ENCODE measurements at places on chromosomes 7 and 10.

DNA sequence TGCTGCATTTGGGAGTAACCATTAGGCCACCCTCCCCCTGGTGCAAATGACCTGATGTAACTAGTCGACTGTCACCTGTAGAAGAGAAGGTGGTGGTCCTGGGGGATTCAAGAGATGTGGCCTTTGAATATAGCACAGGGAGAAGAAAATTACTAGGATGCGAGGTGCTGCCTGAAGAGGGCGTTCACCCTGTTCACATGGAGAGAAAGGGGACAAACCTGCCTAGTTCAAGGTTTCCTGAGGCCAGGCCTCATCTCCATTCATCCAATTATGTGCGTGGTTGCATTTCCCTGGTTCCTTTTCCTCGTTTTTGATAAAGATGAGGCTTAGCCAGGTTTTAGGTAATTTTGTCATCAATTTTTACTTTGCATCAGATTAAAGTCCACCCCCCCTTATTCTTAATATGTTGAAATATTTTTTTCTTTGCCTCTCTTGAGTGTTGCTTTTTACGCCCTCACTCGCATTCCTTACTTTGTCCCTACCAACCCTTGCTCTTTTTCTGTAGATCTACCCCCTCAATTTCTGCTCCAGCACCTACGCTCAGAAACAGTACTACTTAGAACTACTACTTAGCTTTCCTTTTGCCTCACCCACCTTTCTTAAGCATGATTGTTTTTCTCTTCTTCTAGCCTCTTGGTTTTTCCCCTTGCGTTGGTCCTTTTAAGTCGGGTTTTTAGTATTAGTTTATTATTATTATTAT is 13.7 kb downstream of the CLCN1 start:
- no peak for DNase-seq

GRCh38 chr10:3542185-3542611 is 242.8 kb downstream of the KLF6 start:
- no peak for DNase-seq

DNA sequence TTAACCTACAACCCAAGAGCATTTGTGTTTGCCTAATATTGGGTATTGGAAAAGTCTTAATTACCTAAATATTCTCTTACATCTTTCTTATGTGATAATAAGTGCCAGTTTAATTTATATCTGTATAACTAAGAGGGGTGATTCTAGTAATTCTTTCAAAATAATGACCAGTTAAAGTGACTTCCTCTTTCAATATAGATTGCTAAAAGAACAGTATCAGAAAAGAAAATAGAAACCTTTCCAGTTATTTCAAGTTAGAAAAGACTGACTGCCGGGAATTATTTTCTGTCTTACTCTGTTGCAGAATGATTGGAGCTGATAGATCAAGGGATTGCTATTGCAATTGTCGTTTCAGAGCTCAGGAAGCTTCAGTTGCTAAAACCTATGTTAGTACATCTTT is 525.0 kb upstream of the SEMA3D start:
- no peak for DNase-seq

DNA sequence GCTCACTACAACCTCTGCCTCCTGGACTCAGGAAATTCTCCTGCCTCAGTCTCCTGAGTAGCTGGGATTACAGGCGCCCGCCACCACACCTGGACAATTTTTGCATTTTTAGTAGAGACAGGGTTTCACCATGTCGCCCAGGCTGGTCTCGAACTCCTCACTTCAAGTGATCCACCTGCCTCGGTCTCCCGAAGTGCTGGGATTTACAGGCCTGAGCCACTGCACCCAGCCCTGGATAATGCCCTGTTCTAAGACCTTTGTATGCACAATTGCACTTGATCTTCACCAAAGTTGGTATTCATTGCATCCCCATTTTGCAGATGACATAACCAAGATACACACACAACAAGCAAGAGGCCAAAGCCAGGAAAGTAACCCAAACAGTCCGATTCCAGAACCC is 97.7 kb upstream of the CARD11 start:
- DNase-seq, result no peak

GRCh38 chr7:117202511-117202910 is 120.3 kb downstream of the WNT2 start:
- DNase-seq, result no peak

GRCh38 chr7:119665796-119666195 is 607.2 kb upstream of the KCND2 start:
- no peak for DNase-seq

DNA sequence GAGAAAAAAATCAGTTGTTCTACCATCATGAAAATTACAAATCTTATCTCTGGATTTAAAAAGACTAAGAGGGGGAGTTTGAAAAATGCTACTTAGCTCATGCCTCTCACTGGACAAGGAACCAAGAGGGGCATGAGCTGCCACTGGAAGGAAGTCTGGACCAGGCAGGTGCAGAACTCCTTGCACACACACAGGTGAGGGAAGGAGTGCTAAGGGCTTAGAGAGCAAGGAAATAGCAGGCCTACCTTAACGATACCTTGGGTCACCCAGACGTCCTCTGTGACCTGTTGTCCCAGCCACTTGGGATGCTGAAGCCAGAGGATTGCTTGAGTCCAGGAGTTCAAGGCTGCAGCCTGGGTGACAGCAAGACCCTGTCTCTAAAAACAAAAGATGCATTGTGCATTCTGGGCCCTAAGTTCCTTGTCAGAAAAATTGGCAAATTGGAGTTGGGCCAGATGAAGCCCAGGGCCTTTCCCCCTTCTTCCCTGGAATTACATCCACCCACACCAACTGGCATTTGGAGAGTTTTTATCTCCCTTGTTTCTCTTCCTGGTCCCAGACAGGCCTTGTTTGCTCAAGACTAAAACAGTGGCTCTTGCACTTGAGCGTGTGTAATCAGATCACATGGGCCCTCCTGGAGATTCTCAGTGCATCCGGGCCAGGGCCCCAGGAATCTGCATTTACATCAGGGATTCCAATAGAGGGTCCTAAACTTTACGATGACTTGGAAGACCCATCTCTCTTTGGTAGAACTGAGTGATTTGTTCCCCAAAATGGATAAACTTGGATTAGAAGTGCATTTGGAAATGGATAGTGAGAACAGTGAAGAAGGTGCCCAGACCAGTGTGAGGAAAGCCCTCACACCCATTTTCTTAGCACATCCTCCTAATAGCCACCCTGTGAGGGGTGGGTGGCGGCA is 3.0 kb downstream of the DDIT4 start:
- no peak for DNase-seq

Data from testis (tissue), 5 donors.